ENCODE measurements at places on chromosomes 6 and 20.

DNA sequence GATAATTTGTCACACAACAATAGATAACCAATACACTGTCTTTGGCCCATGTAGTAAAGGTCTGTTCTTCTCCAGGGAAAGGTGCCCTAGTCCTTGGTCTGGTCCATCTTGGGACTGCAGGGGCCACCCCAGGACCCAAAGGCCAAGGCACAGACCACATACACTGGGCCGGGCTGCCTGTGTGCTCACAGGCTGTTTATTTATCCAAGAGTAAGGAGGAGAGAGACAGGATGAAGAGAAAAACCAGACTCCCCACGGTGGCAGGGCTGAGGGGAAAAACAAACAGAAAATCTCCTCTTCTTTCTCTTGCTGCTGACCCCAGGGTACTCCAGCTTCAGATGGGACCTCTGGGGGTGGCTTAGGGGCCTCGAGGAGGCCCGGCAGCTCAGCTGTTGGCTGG is 6.5 kb upstream of the CDK5RAP1 start:
- DNase-seq, result no peak

DNA sequence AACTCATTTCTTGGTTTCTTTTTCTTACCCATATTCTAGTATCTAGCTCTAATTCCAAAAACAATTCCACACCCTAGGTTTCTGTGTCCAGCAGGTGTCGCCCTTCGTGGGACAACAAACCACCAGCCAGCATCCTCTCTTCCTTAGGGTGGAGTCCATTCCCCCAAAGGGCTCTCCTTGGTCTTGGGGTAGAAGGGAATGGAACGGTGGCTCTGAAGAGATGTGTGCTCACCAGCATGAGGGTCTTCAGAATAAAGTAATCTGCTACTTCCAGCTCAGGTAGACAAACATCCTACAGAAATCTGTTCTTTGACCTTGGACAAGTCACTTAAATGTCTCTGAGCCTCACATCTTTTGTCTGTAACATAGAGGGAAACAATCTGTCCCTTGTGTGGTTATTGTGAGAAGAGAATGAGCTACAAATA is 7.2 kb downstream of the HLA-DMB start:
- peak; percentile 75 for DNase-seq

DNA sequence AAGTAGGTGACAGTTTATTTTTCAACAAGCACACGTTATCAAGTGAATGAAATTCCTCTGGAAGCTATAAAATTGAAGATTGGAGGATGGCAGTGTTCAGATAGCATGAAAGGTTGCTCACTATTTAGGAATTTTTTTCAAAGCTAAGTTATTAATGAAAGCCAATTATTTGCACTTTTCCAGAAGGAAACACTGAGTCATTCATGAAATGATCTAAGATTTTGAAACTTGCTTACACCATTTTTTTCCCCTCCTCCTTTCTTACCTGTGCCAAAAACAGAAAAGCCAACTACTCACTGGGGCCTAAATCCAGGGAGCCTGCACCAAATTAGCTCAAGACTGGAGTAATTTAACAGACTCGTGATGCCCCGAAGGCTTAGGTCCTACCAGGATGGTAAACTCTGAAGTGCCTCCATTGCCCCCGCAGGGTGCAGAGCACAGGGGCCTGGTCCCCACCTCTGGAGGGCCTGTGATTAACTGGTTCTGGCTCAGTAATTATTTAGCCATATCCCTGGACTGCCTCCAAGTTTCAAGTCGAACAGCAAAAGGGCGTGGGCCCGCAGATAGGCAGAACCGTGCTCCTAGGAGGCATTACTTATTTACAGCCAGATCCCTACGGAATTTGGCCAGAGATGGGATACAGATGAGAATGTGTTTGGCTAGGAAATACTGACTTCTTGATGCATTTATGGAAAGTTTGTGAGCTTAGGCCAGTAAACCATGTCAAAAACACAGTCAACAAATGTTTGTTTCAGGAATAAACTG is 28.0 kb upstream of the ZNF217 start:
- DNase-seq, result peak; percentile 82

DNA sequence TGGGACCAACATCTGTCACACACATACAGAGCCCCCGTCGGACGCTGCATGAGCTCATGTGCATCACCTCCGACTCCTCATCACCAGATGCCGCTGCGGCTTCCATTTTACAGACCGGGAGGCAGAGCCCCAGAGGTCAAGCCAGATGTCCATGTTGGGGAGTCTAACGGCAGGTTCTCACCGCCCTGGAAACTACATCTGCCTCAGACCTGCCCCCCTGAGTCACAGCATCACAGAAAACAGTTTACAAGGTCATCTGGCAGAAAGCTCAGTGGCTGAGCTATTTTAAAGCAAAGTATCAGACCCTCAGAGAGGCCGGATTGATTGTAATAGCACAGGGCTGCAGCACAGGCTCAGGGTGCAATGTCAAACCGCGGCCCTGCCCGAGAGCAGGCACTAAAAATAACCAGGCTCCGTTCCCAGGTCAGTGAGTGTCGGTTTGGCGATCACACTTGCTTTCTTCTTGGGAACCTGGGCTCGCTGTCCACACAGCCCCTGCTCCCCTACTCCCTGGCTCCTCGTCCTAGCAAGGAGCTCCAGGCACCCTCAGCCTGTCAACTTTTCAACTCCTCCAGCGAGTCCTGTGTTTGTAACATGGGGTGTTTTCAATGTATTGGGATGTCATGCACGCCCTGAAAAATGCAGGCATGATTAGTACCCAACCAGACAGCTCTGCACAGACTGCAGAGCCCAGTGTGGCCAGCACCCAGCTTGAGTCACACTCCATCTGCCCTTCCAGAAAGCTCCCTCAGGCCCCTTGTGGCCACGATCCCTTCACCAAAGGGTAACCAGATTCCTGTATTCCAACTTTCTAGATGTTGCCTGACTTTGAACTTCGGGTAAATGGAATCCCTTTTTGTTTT is 264.5 kb downstream of the CDH4 start:
- no peak for DNase-seq

DNA sequence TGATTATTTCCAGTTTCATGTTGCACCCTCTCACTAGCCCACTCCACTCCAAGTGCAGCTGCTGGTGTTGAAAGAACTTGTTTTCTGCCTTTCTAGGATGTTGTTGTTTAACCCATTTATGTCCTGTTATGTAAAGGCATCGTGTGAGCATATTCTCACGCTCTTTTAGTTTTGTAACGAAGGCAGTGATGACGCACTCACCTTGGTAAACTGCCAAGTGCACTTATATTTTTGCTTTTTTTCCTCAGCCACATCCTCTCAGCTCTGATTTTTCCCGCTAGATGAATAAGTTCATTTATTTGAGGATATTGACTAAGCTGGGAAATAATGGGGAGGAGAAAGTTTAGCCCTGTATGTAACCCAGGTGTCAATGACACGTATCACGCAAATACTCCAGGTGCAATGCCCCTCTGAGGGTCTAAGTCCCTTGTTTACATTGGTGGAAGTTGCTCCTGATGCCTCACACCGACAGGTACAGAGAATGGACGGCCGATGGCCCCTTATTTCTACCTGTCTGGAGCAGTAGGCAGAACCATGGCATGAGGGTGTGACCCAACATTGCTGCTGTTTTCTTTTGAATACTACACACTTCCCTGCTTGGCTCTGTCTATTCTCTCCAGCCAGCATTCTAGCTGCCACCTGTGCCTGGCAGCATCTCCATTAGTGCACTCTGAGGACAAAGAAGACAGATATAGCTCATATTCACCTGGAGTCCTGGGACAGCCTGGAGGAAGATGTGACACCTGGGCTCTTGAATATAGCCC is 132.7 kb upstream of the SLC24A3 start:
- no peak for DNase-seq

GRCh38 chr6:110328259-110328658 is 29.9 kb downstream of the METTL24 start:
- no peak for DNase-seq

- DNase-seq, result no peak
Observed at GRCh38 chr20:10463622-10464021, 28.5 kb downstream of the SLX4IP start.

DNA sequence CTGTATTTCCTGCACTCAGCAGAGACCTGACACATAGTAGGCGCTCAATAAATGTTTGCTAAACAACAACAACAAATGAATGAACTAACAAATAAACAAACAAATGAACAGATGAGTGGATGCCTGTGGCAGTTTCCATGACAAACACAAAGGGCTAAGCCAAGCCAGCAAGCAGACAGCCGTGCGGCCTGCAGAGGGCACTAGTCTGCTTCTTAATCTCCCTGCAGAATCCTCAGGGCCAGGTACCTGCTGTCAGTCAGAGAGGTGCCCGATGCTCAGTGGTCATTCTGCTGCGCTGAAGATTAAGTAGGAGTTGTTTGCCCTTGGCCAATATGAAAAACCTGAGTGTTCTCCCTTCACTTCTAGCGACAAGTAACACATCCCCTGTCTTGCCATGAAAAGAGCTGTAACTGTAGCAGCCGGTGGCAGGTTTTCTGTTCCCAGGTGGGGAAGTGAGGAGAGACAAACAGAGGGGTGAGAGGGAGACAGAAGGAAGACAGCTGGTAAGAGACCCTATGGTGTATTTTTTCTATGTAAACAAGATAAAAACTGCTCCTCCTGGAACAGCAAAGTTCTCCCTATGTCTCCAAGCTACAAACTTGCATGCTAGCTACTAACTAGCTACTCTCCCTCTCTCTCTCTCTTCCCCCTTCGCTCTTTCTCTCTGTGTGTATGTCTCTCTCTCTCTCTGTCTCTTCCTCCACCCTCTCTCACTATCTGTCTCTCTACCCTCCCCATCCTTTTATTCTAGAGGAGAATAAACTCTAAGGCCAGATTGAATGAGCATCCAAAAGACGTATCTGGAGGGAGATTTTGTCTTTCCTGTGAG is at the start of gene MC3R:
Gene MC3R, plus strand, starts transcription at position 779 of the 829 bp plus-strand sequence. CDS start 112 bp downstream, outside the sequence.
- DNase-seq, result peak; percentile 82

- DNase-seq, result no peak
Observed at GRCh38 chr20:4581838-4582237, 139.9 kb upstream of the PRND start.

DNA sequence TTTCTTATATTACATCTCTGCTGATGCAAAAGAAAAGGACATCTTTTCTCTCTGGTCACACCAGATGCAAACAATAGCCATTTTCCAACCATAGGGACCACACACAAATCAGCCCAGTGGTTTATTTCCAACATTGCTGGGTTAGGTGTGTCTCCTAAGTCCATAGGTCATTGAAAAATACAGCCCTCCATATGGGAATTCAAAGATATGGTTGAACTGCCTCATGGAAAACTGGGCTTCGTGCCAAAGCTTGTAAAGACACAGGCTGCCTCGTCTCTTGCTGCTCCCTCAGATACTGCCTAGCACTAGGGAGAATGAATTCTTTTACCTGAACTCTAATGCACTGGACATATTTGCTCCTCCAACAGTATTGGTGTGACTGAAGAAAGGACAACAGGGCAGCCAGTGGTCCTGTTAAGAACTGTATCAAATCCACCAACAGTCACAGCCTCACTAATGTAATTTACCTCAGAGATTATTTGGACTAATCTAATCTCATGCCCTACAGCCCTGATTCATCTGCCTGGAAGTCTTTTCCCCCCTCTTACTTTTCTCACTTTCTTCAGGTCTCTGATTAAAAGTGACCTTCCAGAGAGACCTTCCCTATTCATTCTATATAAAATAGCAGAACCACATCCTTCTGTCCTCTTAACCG is 48.3 kb upstream of the TBC1D32 start:
- no peak for DNase-seq

DNA sequence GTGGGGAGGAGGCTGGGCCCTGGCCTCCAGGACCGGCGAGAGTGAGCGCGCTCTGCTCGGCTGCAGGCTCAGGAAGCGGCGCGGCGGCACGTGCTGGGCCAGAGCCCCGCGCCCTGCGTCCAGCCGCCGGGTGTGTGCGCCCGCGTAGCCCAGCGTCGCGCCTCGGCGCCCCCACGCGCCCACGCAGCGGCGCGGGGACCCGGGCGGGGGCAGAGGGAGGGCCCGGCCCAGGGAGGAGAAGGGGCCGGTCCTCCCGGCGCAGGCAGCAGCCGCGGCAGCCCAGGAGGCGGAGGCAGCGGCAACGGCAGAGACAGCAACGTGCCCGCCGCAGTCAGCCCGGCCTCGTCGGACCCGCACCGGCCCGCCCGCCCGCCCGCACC is at the start of gene EYA2:
Gene EYA2, plus strand, starts transcription at position 265 of the 380 bp plus-strand sequence. CDS start 95,168 bp downstream, outside the sequence.
- peak; percentile 66 for DNase-seq

- DNase-seq, result peak; percentile 61
Observed at GRCh38 chr20:6501061-6501460, 266.4 kb upstream of the BMP2 start.

GRCh38 chr6:86756640-86757229 is 180.6 kb upstream of the HTR1E start:
- DNase-seq, result no peak

All from islet precursor cell (in vitro differentiated cells).